ENCODE measurements at places on chromosomes 4 and X.

DNA sequence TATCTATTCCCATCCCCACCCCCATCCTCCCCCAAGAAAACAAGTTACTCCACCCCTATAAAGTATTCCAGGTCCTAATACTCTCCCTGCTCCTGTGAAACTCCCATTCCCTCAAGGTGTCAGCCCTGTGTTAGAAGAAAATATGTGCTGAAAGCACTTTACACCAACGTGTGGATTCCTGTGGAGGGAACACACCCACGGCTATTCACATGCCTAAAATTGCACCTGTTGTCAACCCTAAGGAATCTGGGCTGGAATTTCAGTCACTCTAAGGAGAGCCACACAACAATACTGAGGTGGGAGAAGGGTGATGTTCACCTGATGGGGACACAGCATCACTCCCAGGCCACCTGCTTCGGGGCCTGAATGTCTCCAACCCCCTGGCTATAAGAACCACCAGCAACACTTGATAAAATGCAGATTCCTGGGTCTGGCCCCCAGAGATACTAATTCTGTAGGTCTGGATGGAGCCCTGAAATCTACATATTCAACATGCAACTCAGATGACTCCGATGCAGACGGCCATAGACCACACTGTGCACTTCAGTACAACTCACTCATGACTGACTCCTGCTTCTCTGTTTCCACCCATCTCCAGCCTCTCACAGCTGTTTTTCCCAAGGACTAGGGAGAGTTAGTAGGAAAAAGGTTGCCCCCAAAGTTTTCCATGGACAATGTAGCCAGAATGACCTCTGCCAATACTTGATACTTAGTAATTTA, 15.8 kb downstream of the SCD5 start:
- DNase-seq = no peak

DNA sequence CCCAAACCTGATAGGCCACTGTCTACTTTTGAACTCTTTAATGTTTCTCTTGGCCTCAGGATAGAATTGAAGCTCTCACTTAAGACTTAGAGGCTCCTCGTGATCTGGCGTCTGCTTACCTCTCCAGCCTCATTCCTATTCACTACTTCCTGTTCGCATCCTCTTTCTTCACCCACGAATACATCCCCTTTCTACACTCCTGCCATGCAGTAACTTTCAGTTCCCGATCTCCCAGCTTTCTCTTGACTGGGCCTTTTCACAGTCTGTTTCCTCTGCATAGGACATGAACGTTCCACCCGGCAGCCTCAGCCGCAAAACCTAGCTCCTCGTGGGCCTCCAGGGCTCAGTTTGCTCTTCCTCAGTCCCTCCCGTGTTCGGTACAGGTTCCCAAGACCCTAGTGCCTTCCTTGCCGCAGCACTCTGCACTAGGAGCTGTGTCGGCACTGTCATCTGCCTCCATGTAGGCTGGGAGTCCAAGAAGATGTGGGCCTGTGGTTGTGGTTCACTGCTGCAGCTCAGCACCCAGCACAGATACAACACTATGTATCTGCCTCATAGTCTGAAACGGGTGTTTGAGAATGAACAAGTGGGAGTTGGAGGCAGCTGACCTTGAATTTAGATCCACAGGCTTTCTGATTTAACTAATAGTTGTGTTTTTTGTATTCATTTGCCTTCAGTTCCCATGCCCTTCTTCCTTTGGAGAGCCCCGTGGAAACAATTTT, 15.8 kb downstream of the RPL39 start:
- DNase-seq = no peak

DNA sequence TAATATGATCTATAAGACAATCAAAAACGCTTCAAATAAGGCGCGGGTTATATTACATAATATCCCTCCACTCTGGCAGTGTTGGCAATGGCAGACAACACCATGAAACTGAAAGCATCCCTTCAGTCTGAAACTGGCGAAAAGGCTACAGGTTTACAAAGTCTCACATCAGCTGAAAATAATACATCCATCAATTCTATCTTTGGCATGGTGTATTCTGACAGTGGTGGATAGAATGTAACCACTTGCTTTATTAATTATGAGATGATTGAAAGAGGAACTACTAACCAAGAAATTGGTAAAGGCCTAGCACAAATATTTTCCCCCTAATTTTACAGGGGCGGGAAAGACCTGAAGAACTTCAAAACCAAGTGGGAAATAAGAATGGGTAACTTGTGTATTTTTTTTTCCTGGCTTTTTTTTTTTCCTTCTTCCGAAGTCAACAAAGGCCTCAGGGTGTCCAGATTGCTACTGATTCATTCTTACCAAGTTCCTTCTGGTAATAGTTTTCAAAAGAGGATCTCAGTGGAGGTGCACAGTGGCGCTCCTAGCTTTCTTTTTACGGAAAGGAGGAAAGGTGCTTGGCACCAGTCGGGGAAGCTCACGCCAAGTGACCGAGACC, 728 bp downstream of the UBA6 start:
- DNase-seq = peak; percentile 55

- DNase-seq = no peak
Observed at GRCh38 chr4:117577686-117578311, 456.5 kb upstream of the NDST3 start.

DNA sequence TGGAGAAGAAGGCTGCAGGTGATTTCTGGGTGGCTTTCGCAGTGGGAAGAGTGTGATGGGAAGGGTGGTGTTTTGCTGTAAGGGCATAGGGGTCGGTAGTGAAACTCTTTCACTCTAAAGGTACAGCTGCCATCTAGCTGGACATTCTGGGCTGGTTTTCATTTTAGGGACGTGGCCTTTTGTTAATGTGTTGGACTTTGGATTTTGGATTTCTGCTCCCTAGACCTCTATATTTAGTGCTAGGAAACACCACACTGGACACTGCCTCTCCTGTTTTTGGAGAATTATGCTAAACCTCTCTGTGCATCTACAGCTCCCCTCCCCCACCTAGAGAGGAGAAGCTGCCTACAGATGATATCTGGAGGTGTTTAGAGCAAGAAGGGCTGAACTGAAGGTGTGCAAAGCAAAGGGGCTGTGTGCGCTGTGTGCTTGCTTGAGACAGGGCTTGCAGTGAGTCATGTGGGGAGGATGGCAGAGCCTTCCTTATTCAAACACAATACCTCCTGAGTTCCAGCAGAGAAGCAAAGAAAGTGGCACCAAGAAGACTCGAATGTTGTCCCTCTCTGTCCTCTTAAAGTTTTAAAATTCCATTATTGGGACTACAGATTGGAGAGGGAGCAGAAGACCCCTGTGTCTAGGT, 47.9 kb downstream of the STARD8 start:
- no peak for DNase-seq

GRCh38 chr4:3353752-3354454, 61.1 kb downstream of the RGS12 start:
- DNase-seq = no peak

GRCh38 chr4:25098964-25099891, 61.0 kb downstream of the SEPSECS start:
- DNase-seq = no peak

- no peak for DNase-seq
Observed at GRCh38 chr4:46270986-46271596, 118.8 kb downstream of the GABRA2 start.

DNA sequence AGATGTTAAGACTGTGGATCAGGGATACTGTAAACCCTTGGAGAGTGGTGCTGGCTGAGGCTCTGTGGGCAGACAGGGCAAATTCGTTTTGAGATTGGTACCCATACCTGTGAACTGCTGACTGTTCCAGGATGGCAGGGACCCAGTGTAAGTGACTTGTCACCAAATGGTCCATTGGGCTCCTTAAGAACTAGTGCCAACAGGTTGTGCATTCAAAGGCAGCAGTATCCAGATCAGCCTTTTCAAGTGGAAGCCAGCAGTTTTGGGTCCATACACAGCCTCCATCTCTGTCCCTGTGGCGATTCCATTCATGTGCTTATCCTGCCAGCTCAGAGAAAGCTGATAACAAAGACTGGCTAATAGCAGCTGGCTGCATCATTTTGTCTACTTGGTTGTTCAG, 84.0 kb upstream of the SCOC start:
- DNase-seq = no peak

- DNase-seq = no peak
Observed at GRCh38 chr4:17068392-17068791, 169.9 kb upstream of the LDB2 start.

DNA sequence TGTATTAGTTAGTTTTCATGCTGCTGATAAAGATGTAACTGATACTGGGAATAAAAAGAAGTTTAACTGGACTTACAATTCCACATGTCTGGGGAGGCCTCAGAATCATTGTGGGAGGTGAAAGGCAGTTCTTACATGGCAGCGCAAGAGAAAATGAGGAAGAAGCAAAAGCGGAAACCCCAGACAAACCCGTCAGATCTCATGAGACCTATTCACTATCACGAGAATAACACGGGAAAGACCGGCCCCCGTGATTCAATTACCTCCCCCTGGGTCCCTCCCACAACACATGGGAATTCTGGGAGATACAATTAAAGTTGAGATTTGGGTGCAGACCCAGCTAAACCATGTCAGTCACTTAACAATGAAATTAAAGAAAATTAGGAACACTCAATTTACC, 499.1 kb downstream of the FSTL5 start:
- no peak for DNase-seq

Data from SHP77 (cell line).